ENCODE measurements at places on chromosomes 5 and 9.

DNA sequence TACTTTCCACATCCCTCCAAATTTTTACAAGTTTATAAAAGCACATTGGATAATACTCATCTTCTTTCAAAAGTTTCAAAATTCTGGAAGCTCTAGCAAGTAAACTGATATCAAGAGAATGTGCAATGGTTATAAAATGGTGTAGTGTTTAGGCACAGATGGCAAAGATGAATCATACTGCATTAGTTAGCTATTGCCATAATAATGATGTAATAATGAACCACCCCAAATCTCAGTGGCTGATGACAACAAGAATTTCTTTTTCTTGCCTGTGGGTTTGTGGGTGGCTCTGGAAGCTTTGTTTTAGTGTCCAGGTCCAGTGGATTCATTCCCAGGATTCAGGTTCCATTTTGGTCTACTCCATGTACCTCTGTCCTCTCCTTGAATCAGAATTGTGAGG is 319.0 kb downstream of the BRINP1 start:
- no peak for DNase-seq

- no peak for DNase-seq
Measured at GRCh38 chr5:137446615-137447014, 52.5 kb downstream of the SPOCK1 start.

DNA sequence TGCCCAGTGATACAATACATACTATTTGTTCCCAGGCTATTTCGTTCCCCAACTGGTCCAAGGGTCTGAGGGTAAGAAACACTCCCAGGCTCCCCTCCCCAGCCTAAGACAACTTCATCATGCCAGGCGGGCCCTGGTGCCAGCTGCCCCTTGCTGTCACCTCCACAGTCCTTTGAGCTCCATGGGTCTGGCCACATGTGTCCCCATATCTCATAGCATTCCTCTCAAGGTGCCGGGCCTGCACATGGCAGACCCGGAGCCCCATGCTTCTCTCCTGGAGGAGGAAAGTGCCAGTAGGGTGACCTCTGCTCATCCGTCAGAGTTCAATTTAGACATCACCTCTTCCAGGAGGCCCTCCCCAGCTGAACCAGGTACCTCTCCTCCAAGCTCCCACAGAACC is 120.5 kb downstream of the C5orf15 start:
- no peak for DNase-seq

GRCh38 chr5:97192580-97193354 is 9.7 kb upstream of the RIOK2 start:
- no peak for DNase-seq

GRCh38 chr5:59037453-59037852 is 454.6 kb downstream of the RAB3C start:
- no peak for DNase-seq

DNA sequence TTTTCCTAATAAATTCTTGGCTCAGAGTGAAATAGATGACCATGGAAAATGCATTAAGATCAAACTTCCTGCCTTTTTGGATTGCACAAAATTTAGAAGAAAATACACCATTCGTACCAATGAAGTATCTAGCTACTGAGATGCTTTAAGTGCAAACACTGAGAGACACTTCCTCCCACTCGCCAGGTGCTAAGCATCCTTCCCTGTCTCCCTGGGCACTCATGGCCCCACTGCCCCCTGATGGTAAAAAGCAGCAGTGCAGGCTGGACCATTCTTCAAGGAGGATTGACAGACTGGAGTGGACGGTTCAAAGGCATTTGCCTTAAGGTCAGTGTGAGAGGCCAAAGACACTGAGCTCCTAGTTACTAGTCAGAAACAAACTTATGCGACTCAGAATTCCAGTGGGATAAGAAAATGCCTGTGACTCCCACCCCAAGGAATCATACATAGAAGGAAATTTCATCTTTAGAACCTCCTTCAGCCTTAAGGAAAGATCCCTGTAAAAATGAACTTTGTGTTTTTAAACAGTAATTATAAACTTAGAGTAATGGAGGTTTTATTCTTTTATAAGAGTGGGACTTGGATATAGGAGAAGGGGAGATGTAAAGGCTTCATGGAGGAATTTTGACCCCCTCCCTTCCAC is 86.0 kb upstream of the SLC30A5 start:
- no peak for DNase-seq

GRCh38 chr5:133120156-133120750 is 68.4 kb downstream of the HSPA4 start:
- no peak for DNase-seq

DNA sequence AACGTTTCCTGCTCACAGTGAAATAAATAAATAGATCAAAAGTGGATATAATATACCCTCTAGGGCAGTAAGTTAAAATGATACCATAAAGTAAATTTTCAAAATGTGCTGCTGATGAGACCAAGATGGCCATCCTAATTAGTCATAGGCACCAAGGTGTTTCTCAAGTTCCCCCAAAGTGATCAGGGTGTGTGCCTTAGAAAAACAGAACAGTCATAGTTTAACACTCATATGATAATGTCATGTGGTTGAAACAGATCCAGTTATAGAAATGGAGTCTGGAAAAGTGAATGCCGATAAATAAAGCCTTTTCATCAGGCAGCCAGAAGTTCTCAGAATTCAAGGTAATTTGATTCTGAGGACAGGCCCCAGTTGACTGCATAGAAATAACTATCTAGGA is 161.5 kb upstream of the CDKN2B start:
- DNase-seq, result no peak

- DNase-seq, result no peak
Measured at GRCh38 chr9:110710420-110710819, 41.8 kb downstream of the MUSK start.

DNA sequence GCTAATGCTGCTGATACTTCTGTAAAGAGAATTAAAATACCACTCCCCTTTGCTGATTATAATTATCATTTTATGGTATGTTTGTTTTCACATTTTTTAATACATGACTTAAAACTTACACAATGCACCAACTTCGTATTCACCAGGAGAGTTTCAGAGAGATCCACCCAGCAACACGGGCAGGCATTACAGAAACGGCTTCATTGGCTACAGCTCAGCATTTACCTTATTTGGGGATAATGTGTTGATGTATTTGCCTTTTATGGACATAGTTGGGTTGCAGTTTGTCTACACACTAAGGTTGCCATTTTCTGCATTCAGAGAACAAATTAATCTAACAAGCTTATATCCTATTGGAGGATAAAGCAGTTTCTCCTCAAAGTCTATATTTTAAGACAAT is 423.6 kb downstream of the PRDM9 start:
- no peak for DNase-seq

DNA sequence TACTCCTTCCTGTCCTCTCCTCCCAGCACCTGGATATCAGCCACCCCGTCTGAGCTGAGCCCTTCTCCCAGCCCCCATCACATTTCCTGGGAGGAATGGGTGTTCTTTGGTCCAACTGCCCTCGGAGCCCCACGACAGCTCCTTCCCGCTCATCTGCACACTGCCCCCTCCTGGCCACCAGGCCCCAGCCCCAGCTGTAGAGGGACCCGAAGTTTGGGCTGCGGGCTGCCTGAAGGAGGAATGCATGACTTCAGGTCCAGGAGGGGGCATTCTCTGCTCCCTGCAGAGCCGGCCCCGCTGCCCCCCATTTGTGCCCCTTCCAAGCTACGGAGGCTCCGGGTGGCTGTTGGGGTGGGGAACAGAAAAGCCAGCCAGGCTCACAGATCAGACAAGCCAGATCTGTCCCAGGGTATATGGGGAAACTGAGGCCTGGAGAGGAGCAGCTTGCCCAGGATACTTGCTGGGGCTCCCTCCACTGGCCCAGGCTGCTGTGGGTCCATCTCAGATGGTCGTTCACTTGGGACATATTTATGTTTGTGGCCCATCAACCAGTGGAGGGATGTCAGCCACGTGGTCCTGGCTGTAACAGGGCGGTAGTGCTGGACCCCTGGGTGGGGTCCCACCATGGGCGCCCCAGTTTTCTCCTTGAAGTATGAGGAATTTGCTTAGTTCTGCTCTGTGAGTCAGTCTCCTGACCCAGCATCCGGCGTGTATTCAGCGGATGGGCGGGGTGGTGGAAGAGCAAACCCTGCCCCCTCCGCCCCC is 33.1 kb downstream of the DAB2IP start:
- DNase-seq, result no peak

GRCh38 chr9:23541976-23542375 is 284.1 kb downstream of the ELAVL2 start:
- no peak for DNase-seq

GRCh38 chr9:69058101-69058500 is 22.5 kb downstream of the FXN start:
- DNase-seq, result no peak

- DNase-seq, result no peak
Measured at GRCh38 chr9:131704141-131704983, 35.5 kb downstream of the RAPGEF1 start.

GRCh38 chr9:134888603-134889190 is 8.1 kb downstream of the FCN2 start:
- DNase-seq, result no peak

DNA sequence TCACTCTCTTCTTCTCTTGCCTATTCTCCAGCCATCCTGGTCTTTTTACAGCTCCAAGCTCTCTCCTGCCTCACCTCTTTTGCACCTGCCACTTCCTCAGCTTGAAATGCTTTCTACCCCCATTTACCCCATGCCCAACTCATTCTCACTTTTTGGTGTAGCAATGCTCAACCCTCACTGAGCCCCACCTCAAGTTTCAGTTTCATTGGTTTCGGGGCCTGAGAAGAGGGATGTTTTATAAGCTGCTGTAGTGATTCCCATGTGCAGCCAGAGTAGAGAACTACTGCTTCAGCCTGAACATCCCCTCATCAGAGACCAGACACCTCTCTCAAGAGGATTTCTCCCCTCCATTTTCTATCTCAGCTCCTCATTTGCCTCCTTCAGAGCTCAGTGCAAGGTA is 45.2 kb upstream of the FYB1 start:
- no peak for DNase-seq

DNA sequence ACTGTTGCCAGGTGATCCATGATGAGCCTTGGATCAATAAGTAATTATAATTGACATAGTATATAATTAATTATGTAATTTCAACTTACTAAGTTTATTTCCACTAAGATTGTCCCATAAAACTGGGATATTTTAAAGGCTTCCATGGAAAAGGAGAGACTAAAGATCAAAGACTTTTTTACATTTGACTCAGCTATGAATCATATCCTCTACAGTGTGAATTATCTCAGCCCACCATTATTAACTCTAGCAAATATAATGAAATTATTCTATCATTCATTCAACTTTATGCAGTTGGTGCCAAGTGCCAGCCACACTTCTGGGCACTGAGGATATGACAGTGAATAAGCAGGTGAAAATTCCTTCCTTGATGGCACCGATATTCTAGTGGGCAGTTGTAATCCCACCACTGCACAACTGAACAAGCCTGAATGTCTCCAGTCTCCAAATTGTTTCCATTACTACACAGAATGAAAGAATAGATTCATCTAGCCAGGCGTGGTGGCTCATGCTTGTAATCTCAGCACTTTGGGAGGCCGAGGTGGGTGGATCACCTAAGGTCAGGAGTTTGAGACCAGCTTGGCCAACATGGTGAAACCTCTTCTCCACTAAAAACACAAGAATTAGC is 21.9 kb upstream of the TXN start:
- no peak for DNase-seq

- no peak for DNase-seq
Measured at GRCh38 chr5:56649569-56649968, 165.8 kb upstream of the MAP3K1 start.

DNA sequence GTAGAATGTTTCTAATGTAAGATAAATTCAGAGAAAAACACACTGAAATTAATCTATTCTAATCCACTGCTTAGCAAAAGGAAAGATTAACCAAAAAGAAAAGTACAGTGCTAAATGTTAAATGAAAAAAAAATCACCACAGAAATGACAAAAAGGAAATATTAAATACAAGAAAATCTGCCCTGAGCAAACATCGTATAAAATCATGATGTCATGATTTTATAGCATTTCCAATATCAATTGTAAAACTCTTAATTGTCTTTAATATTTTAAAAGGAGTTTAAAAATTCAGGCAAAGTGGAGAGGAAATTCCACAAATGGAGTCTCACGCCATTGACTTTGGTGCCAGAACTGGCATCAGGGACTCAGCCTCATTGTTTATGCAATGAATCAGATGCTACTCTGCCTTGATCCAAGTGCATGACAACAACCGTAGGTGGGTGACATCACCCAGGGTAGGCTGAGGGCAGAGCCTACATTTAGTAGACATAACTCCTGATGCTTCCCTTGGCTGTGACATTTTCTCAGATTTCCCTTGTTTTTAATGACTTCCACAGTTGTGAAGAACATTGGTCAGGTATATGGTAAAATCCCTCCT is 696.8 kb downstream of the SEMA5A start:
- no peak for DNase-seq

DNA sequence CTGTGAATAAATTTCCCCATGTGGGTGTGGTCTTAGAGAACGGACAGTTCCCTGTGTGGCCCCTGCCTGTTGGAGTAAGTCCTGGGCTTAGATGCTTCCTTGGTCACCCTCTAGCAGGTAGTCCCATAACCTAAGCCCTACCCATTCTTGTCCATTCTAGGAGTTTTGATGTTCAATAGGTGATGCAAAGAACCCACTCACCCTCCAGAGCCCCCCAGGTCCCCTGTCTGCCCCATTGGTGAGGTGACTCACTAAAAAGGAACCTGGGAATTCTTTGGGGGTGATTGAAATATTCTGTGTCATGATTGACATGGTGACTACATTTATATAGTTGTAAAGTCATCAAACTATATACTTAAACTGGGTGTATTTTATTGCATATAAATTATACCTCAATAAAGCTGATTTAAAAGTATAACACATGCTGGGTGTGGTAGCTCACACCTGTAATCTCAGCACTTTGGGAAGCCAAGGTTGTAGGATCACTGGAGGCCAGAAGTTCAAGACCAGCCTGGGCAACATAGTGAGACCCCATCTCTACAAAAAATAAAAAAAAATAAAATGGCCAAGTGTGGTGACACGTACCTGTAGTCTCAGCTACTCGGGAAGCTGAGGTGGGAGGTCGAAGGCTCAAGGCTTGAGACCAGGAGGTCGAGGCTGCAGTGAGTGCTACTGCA is 20.8 kb upstream of the GTF3C5 start:
- DNase-seq, result no peak

DNA sequence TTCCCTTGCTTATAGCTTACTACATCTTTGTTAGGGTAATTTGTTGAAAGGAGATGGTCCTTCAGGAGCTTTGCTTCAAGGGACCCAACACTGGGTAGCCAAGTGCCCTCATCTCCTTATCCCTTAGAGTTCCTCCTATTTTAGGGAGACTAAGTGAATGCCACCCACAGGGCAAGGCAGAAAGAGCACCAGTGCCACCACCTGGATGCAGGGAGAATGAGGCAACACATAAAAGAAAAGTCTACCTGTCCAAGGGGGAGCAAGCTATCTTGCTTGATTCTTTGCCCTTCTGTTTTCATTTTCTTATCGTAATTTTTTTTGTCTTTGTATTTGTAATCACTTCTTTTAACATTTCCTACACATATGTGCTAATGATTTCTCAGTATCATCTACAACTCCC is 205.5 kb downstream of the NPR3 start:
- DNase-seq, result no peak
